ENCODE measurements at places on chromosomes 2 and 18. TPM values are rescaled to one million over a fixed set of nuclear protein-coding genes. Genes with fewer than 3 reads are reported as not detected.
A peak's percentile ranks its signal among the peaks of the same experiment; 100 is the strongest.

HOXD13 gene
- total RNA-seq: not detected

MC2R gene
- not detected for total RNA-seq

G6PC2 gene
- total RNA-seq: 35.3 TPM

EPHA4 gene
- 5.2 TPM for total RNA-seq

LIMS3 gene
- total RNA-seq: 4.7 TPM

REV1 gene
- total RNA-seq: 27.0 TPM

TXNDC2 gene
- total RNA-seq: not detected

IL1B gene
- 2.6 TPM for total RNA-seq

GPATCH11 gene
- total RNA-seq: 3.3 TPM

CNTNAP5 gene
- total RNA-seq: 0.26 TPM

ARL5A gene
- total RNA-seq: 21.4 TPM

PDE1A gene
- 4.2 TPM for total RNA-seq

PLB1 gene
- 1.0 TPM for total RNA-seq

PSMA8 gene
- not detected for total RNA-seq

POTEE gene
- total RNA-seq: not detected

GPR55 gene
- total RNA-seq: not detected

UXS1 gene
- 15.8 TPM for total RNA-seq

CD8B gene
- total RNA-seq: not detected

ABCG5 gene
- total RNA-seq: not detected

RAB12 gene
- 26.7 TPM for total RNA-seq

ALPI gene
- not detected for total RNA-seq

ZSWIM2 gene
- not detected for total RNA-seq

SOX11 gene
- under 0.01 TPM for total RNA-seq

RTN4 gene
- total RNA-seq: 112 TPM

CRACDL gene
- total RNA-seq: 22.1 TPM

XIRP2 gene
- total RNA-seq: not detected

DNA sequence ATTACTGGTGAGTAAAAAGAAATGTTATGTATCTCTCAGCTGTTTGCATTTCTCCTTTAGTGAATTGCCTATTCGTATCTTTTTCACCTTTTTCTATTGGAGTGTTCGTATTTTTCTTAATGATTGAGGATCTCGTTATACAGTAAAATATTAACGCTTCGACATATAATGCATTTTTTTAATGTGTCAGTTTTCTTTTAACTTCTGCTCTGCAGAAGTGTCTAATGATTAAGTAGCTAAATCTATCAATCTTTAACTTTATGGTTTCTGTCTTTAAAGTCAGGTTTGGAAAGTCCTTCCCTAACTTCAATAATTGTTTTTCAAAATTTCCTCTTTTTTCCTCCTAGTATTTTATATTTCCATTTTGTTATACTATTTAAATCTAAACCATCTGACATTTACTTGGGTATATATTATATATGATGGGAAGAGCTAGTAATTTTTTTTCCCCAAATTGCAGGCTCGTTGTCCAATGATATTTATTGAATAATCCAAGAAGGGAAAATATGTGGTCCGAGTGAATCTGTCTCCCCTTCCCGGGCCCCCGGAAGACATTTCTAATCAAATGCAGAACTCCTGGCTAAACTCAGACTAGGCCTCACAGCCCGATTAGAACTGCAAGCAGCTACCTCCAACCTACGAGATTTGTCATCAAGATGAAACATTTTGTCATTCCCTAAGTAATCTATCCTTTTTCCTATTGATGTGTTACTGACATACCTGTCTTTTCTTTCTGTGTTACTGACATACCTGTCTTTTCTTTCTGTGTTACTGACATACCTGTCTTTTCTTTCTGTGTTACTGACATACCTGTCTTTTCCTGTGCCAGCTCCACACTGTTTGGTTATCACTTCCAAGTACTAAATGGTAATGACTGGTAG lies 17.2 kb downstream of the PCBP1 start:
- peak; percentile 66 for DNase-seq

- peak; percentile 68 for DNase-seq
Measured at GRCh38 chr2:64652231-64653108, 1.2 kb downstream of the SERTAD2 start.

GRCh38 chr2:160838147-160838546 lies 322.1 kb upstream of the TANK start:
- no peak for DNase-seq

GRCh38 chr2:69645921-69646320 lies 2.4 kb upstream of the AAK1 start:
- no peak for DNase-seq

GRCh38 chr2:36461039-36461681 lies 105.6 kb downstream of the CRIM1 start:
- DNase-seq: no peak

DNA sequence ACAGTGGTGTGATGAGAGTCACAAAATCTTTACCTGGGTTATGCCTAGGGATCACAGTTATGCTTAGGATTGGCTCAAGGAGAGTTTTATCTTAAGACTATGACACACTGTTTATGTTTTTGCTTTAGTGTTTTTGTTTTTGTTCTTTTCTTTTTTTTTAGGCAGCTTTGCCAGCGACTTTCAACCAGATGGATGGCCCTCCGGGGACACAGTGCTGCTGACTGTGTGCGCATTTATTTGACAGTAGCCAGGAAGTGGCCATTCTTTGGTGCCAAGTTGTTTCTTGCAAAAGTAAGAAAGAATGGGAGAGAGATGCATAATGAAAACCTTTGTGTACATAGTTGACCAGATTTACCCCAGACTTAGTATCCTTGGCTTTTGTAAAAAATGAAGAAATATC lies 15.1 kb upstream of the DYNC2LI1 start:
- DNase-seq: peak; percentile 20

- no peak for DNase-seq
Measured at GRCh38 chr2:157444641-157445040, 752 bp upstream of the CYTIP start.

GRCh38 chr2:157901325-157901724 lies 25.2 kb upstream of the ACVR1 start:
- no peak for DNase-seq

GRCh38 chr2:205925373-205926337 lies 160.3 kb downstream of the INO80D start:
- peak; percentile 69 for DNase-seq

GRCh38 chr2:190328573-190329147 lies 9.0 kb upstream of the HIBCH start:
- DNase-seq: no peak

DNA sequence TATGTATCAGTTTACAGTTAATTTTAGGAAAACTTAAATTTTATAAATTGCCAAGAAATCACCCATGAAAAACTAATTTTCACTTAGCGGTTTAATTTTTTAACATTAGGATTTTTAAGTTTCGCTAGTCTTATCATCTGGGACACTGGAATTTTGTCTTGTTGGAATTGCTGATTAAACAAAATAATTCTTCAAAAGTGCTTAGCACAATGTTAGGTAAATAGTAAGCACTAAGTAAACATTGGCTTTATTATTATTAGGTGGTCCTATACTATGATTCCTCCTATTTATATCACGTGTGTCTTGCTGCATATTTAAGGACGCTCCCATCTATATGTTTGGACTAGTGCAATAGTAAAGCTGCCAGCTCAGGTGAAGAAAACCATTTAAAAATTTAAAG lies 54.6 kb upstream of the MAP4K3 start:
- no peak for DNase-seq

DNA sequence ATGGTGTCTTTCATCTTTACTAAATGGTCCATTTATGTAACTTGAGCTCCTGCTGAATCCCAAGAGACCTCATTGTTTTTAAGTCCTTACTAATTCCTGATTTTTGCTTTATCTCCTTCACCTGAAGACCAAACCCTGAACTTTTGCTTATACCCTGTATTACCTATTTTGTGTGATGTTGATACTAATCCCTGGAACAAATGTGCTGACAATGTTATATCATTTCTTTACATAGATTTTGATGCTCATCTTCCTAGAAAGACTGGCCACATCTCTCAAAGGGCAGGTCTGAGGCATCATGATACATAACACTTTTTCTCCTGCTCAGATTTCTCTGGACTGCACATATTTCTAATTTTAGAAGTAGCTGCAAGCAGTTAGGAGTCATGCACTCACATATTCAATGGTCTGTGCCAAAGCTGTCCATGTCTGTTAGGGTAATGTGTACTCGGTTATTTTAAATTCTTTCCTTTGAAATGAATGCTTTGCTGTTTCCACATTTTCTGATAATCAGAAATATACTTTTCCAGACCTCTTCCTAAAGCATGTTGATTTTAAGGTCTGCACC lies 427.9 kb upstream of the HNRNPA3 start:
- DNase-seq: no peak

GRCh38 chr2:196590286-196590685 lies 49.2 kb upstream of the CCDC150 start:
- no peak for DNase-seq

- DNase-seq: no peak
Measured at GRCh38 chr18:79853993-79854364, 56.2 kb downstream of the KCNG2 start.

DNA sequence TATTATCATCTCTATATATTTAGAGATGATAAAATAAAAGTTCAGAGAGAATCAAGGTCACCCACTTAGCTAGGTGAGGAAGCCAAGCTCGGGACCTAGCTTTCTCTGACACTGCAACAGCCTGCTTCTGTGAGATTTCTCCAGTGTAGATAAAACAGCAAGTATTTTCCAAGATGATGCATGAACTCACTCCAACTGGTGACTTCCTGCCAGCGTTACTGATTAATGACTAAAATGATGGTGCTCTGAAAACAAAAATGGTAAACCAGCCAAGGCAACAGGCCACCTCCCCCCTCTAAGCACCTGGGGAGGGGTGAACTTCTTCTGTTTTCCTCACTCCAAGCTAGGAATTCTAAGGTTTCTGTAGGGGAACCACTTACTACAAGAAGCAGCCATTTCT lies 510.2 kb upstream of the ID2 start:
- no peak for DNase-seq

- no peak for DNase-seq
Measured at GRCh38 chr2:142339261-142339660, 208.4 kb upstream of the LRP1B start.

- no peak for DNase-seq
Measured at GRCh38 chr2:144086965-144087364, 433.0 kb downstream of the ZEB2 start.

GRCh38 chr2:98348066-98348561 lies 1.9 kb downstream of the CNGA3 start:
- peak; percentile 31 for DNase-seq

GRCh38 chr2:27441958-27442919 lies at the start of gene KRTCAP3:
Gene KRTCAP3, plus strand, starts transcription at chr2:27442381. Its CDS starts 32 bp downstream, at chr2:27442413.
- peak; percentile 88 for DNase-seq

DNA sequence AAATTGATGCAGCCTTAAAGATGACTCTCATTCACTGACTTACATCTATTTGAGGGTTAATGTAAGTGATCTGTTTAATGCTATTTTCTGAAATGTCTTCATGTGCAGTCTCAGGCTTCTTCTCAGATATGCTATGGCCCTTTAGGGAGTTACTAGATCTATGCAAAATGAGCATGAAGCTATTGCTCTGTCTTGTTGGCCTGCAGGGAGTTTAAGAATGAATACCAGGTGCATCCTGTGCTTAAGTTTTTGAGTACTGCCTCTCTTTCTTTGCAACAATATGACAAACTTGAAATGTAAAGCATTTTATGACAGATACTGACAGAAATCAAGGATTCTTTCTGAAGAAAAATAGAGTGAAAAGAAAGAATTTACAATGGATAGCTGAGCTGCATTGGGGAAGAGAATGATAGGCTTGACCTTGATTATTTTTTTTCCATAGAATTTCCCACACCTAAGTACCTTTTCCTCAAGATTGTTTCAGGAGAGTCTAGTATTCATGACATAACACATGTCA lies 1058.3 kb upstream of the TMEFF2 start:
- no peak for DNase-seq

DNA sequence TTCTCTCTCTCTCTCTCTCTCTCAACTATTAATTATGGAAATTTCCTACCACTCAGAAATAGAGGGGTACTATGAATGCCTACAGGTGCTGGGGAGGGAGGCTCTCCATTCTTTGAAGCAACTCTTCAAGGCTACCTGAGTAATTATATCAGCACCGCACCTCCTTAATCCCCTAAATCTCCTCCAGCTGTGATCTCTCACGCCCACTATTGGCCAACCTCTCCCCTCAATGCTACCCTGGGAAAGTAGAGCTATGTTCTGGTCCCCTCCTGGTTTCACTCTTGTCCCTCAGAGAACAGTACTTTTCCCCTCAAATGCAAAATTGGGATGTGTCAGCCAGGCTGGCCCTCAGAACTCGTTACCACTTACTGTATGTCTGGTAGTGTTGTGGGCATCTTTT lies 1.6 kb downstream of the MOCOS start:
- no peak for DNase-seq

GRCh38 chr2:238973038-238973739 lies 125.3 kb downstream of the TWIST2 start:
- DNase-seq: no peak

GRCh38 chr2:200962811-200963123 lies 693 bp downstream of the ORC2 start:
- no peak for DNase-seq

DNA sequence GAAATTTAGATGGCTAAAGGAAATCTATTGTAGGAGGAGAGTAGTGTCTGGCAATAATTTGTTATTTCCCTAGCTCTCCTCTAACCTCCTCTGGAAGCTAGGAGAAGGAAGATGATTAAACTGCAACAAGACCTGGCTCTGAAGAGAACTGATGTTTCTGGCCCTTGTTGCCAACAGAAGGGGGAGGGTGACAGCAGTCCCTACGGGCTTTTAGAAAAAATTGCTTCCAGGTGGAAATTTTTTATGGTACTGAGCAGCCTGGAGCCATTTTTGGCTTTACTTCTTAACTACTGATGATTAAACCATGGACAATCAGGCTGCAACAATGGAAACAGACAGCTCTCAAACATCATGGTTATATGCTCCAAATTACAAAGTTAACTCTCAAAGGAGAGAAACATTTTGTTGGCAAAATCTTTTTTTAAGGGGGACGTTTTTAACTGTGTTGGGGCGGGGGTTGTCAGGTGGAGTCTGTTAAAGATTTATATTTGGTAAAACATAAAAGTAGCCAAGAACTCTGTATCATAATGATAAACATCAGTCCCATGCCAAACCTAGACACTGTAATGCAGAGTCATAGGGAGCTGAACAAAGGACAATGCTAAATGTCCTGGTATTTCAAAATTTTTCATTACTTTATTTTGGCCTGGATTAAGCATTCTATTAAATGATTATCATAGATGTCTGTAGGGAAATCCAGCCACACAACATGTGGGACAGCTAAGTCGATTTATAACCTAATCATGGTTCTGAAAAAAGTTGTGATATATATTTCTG lies 70.0 kb downstream of the EXOC6B start:
- DNase-seq: peak; percentile 10

Measured in body of pancreas (tissue), 4 donors.